ENCODE measurements at places on chromosomes 5 and 9. TPM values are rescaled to one million over a fixed set of nuclear protein-coding genes. Genes with fewer than 3 reads are reported as not detected.

The FOXD4 gene
- not detected for total RNA-seq

- DNase-seq = no peak
Observed at GRCh38 chr9:133830711-133831110, 92.6 kb upstream of the SARDH start.

The SPINK1 gene
- not detected for total RNA-seq

The NUDT12 gene
- total RNA-seq = 3.1 TPM

GRCh38 chr9:130882696-130883225, 13.9 kb downstream of the QRFP start:
- DNase-seq = no peak

GRCh38 chr9:115790520-115790919, 363.1 kb upstream of the PAPPA start:
- DNase-seq = no peak

- DNase-seq = peak; percentile 29
Observed at GRCh38 chr5:10760096-10760920, 726 bp downstream of the DAP start.

- DNase-seq = no peak
Observed at GRCh38 chr9:99907208-99907532, 716 bp downstream of the STX17 start.

- DNase-seq = no peak
Observed at GRCh38 chr5:100313657-100314056, 221.5 kb upstream of the FAM174A start.

DNA sequence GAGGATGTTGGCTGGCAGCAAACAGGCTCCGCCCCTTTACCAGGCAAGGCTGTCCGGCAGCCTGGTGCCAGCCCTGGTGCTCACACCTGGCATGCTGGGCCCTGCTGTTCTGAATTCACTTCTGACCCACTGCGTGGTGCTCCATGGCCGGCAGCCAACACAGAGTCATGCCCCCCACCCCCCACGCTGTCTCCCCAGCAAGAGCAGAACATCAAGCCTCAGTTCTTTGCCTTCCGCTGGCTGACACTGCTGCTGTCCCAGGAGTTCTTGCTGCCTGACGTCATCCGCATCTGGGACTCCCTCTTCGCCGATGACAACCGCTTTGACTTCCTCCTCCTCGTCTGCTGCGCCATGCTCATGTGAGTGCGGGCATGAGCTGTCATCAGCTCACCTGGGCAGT, 12.6 kb upstream of the ENDOG start:
- DNase-seq = no peak

GRCh38 chr9:101026824-101027223, 1.7 kb upstream of the PLPPR1 start:
- DNase-seq = no peak

Data from activated T-helper 2 cell treated with anti-CD3 and anti-CD28 coated beads, Interferon-gamma antibody, Interleukin-2, Interleukin-4, amounts not matched to agents 10 μg/mL and 5 μg/mL and 100 μg/mL, durations not matched to agents 14 hours and 24 hours and 36 hours (primary cell).